Progenitor cell of endocrine pancreas (in vitro differentiated cells): ENCODE measurements at places on chromosomes 4 and X.

DNA sequence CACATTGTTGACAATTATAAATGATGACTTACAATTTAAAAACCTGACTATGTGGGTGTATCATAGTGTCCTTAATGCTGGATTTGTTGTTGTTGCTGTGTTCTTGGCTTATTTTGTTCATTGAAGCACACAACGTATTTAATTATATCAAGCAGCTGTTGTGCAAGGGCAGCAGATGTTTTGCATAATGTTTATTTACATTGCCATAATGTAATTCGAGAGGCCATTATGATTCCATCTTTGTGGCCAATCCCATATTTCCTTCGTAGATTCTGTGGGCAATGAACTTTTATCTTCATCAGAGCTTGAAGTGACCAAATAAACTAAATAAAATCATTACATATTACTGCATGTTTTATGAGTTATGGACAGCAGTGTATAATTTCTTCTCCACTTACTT is 422.6 kb upstream of the GALNTL6 start:
- peaks cover 3% of the 10 kb centered on the region for H3K4me1 ChIP-seq
- no peak overlapping the region for H3K27ac ChIP-seq
- H3K27me3 ChIP-seq = no peaks in the 10 kb centered on the region

DNA sequence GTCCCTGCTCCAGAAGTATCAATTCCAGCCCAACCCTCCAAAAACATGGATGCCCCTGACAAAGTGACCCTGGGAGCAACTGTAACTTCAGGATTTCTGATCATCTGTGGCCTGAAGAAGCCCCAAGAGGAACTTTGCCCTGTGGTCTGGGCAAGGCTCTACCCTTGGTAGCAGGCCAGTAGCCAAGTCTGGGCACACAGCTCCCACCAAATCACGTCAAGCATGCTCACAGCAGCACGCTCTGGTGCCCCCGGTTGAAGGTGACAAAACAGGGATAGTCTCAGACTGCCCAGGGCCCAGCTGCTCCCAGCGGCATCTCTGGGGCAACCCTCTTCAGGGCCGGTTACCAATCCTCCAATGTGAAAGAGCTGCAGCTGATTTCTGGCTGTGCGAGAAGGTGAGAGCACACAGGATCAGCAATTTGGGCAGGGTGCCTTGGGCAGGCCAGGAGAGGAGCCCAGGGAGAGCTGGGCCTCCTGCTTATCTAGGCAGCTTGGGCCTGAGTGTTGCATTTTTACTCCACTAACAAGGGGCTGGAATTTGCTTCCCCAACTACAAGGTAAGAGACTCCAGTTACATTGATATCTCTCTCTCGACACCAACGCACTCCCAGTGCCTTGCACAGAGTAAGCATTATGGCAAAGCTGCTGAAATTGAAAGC is 418.1 kb downstream of the BCOR start:
- H3K36me3 ChIP-seq = no peaks in the 10 kb centered on the region
- no peak overlapping the region for H3K4me3 ChIP-seq
- DNase-seq = no peak
- H3K4me1 ChIP-seq = peaks cover 3% of the 10 kb centered on the region
- H3K27me3 ChIP-seq = peaks cover 4% of the 10 kb centered on the region
- no peak overlapping the region for H3K27ac ChIP-seq

DNA sequence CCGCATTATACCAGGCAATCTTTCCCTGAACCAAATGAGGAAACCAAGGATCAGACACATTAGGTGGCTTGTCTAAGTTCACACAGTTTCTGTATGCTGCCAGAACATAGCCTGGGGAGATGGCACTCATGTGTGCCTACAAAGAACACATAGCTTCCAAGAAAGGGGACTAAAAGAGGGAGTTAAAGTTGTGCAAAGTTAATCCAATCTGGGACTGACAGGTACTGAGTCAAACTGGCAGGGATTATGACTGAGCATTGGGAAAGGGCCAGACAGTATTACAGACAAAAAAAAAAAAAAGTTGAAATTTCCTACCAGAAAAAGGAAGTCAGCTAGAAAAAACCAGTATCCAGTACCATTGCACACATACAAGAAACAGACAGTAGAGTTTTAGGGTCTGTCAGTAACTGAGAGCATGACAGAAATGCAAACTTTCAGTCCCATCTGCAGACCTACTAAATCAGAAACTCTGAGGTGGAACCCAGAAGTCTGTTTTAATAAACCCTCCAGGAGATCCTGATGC is 37.2 kb downstream of the ADAMTS3 start:
- no peak overlapping the region for H3K4me3 ChIP-seq
- no peaks in the 10 kb centered on the region for H3K4me1 ChIP-seq
- no peak for DNase-seq
- no peaks in the 10 kb centered on the region for H3K27me3 ChIP-seq

GRCh38 chr4:152605641-152606335 is 69.9 kb upstream of the FBXW7 start:
- peaks cover 6% of the 10 kb centered on the region for H3K27me3 ChIP-seq
- no peak for DNase-seq
- no peaks in the 10 kb centered on the region for H3K36me3 ChIP-seq
- H3K27ac ChIP-seq = no peak overlapping the region

DNA sequence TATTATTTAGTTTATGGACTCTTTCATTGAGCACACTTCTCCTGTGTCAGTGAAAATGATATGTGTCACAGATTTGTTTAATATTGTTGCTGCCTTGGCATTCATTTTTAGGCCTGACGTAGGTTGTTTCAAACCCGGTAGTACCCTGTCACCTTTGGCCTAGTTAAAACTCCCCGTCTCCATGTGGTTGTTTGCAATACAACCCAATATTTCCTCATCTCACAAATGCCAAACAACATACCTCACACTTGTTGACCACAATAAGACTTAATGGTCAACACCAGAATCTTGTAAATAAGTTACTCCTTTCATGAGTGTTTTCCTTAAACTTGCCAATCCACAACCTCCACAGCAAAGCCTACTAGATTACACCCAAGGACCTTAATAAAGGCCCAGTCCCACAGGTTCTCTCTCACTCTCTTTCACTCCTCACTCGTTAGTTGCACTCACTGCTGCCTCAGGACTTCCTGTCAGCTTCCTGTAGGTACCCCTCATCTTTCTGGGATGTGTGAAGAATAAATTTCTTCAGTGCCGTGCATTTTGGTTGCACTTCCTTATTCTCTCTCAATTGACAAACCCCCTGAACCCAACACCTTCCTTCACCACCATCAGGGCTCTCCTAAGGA is 31.3 kb downstream of the IL13RA2 start:
- no peaks in the 10 kb centered on the region for H3K4me1 ChIP-seq
- no peaks in the 10 kb centered on the region for H3K27me3 ChIP-seq
- H3K36me3 ChIP-seq = no peaks in the 10 kb centered on the region
- DNase-seq = no peak

DNA sequence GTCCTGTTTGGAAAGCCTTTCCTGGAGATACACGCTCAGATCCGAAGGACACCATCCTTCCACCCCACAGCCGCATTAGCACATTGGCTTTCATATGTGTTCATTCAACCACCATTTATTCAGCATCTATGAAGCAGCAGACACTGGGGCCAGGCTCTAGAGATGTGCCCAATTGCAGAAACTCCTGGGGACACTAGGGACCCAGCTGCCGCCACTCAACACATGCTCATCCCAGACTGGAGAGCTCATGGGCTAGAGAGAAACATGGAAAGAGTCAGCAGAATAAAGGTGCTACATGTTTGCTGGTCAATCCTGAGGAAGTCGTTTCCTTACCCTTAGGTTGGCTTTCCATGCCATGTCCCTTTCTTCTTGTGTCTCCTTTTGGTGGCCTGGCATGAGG is 7.6 kb downstream of the CTAG1A start:
- H3K4me1 ChIP-seq = no peaks in the 10 kb centered on the region
- no peak overlapping the region for H3K27ac ChIP-seq
- H3K36me3 ChIP-seq = no peaks in the 10 kb centered on the region
- H3K27me3 ChIP-seq = peaks cover 3% of the 10 kb centered on the region
- H3K4me3 ChIP-seq = no peak overlapping the region
- no peak for DNase-seq

DNA sequence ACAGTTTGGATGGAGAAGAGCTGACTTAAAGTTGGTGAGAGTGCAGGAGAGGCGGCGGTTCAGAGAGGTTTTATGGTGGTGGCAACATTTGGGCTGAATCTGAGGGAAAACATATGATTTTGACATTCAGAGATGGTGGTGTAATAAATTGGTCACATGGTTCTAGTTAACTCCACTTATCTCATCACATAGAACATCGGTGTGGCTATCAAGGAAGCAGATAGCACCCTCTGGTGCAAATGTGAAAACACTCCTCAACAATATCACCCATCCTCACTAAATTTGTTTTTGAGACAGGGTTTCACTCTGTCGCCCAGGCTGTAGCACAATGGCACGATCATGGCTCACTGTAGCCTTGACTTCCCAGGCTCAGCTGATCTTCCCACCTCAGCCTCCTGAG is 28.8 kb downstream of the SUPT20HL2 start:
- no peak overlapping the region for H3K27ac ChIP-seq
- no peak overlapping the region for H3K4me3 ChIP-seq
- H3K27me3 ChIP-seq = no peaks in the 10 kb centered on the region
- H3K36me3 ChIP-seq = no peaks in the 10 kb centered on the region
- no peak for DNase-seq

GRCh38 chrX:118474586-118474985 is 21.0 kb upstream of the DOCK11 start:
- no peaks in the 10 kb centered on the region for H3K36me3 ChIP-seq
- H3K4me3 ChIP-seq = no peak overlapping the region
- no peaks in the 10 kb centered on the region for H3K27me3 ChIP-seq
- no peak overlapping the region for H3K27ac ChIP-seq
